NCI-H1048 (cell line): ENCODE measurements at places on chromosomes 12 and 14.

GRCh38 chr14:74577247-74577947, 34.6 kb downstream of the LTBP2 start:
- DNase-seq = no peak

GRCh38 chr14:62084020-62084419, 321.8 kb downstream of the SNAPC1 start:
- DNase-seq = no peak

DNA sequence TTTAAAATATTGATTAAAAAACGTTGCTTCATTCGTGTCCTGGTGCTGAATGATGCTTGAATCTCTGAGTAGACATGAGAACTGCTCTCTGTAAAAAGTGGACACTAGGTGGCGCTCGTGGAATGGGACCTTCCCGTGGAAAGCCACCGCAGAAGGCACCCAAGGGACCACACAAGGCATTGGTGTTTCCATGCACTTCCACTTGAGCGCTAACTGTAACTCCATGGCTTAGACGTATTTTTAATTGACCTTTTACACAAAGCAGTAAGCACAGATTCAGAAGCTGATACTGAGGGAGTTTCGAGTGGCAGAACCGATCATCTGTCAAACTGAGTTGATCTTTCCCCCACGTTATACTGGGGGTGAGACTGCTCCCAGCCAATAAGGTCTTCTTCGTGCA, 135.3 kb downstream of the PRKCH start:
- DNase-seq = peak; percentile 65

GRCh38 chr12:11886339-11886738, 184.4 kb upstream of the BCL2L14 start:
- DNase-seq = no peak

DNA sequence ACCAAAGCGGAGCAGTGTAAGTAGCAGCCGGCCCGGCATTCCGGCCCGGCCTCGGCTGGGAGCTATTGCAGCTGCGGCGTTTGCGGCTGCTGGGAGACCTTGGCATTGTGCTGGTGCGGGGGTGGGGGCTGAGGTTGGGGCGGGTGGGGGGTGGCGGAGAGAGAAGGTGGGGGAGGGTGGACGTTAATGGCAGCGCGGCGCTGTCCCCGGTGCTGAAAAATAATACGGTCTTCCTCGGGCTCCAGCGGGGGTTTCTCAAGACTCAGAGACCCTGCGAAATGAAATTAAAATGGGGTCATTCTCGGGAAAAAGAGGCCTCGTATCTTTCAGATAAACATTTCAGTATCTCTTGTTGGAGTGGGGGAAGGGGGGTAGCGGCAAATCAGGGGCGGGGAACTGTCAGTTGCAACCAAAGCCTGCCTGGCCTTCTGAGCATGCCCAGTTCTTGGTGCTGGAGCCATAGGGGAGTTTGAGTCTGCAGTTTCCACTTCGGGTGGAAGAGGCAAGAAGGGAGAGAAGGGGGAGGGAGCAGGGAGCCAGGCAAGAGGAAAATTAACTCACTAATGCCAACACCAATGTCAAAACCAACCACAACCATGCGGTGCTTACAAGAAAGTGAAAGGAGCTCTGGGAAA, 414 bp downstream of the UNC79 start:
- DNase-seq = no peak

GRCh38 chr12:61896436-61896835, 363.8 kb upstream of the USP15 start:
- DNase-seq = no peak
